ENCODE measurements at places on chromosomes 5 and 9.

GRCh38 chr9:135703726-135704125, 1.7 kb downstream of the KCNT1 start:
- H3K27me3 ChIP-seq: peaks cover 43% of the 10 kb centered on the region
- no peak for DNase-seq
- H3K4me3 ChIP-seq: no peak overlapping the region
- no peaks in the 10 kb centered on the region for H3K36me3 ChIP-seq
- H3K4me1 ChIP-seq: no peaks in the 10 kb centered on the region

DNA sequence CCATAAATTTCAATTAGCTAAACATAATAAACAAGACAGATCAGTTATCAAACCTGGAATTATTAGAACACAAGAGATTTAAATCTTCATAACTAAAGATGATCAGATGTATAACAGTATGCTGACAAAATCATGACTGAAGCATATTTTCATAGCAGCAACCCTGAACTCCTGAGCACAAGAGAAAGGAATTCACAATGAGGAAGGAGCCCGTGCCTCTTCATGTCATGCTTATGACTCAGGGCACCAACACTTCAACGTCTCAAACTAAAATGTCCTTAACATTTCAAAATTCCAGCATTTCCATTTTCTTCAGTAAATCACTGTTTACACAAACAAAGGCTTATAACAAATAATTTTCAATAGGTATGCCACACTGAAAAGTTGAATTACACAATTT, 6.7 kb downstream of the AP3B1 start:
- H3K27ac ChIP-seq: no peak overlapping the region
- DNase-seq: no peak
- H3K27me3 ChIP-seq: no peaks in the 10 kb centered on the region

GRCh38 chr5:34411470-34412346, 244.4 kb upstream of the RAI14 start:
- no peaks in the 10 kb centered on the region for H3K4me1 ChIP-seq
- no peak overlapping the region for H3K4me3 ChIP-seq
- H3K36me3 ChIP-seq: no peaks in the 10 kb centered on the region
- no peak for DNase-seq
- H3K27me3 ChIP-seq: peaks cover 15% of the 10 kb centered on the region

- no peaks in the 10 kb centered on the region for H3K36me3 ChIP-seq
- H3K27me3 ChIP-seq: no peaks in the 10 kb centered on the region
- DNase-seq: no peak
These were observed 263.6 kb upstream of the PCSK5 start for GRCh38 chr9:75626860-75627259.

DNA sequence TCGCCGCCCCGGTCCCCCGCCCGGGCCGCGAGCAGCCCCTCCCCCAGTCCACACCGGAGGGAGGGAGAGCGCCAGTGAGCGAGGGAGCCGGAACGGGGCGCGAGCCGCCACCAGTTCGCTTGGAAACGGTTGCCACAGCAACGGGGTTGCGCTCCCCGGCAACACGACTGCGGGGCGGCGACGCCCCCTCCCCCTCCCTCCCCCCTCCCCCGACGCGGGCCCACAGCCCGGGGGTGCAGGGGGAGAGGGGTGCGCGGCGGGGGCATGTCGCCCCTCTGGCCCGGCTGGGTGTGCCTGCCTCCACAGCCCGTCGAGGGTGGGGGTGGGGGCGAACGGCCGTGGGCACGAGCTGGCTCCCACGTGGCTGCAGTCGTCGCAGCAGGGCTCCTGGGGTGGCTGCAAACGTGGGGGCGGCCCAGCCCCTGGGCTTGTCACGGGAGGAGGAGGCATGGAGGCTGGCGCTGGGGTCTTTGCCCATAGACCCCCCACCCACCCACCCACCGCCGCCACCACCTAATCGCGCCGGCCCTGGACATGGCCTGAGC, 524 bp downstream of the PRR7 start:
- peaks cover 64% of the 10 kb centered on the region for H3K36me3 ChIP-seq
- no peaks in the 10 kb centered on the region for H3K27me3 ChIP-seq
- peak; percentile 81 for DNase-seq
- H3K4me1 ChIP-seq: peaks cover 47% of the 10 kb centered on the region
- H3K4me3 ChIP-seq: peak overlapping the region; percentile 54

GRCh38 chr5:54177058-54177457, 133.3 kb downstream of the ARL15 start:
- no peak overlapping the region for H3K4me3 ChIP-seq
- peak overlapping the region; percentile 5 for H3K27ac ChIP-seq
- peaks cover 18% of the 10 kb centered on the region for H3K4me1 ChIP-seq
- H3K27me3 ChIP-seq: no peaks in the 10 kb centered on the region

DNA sequence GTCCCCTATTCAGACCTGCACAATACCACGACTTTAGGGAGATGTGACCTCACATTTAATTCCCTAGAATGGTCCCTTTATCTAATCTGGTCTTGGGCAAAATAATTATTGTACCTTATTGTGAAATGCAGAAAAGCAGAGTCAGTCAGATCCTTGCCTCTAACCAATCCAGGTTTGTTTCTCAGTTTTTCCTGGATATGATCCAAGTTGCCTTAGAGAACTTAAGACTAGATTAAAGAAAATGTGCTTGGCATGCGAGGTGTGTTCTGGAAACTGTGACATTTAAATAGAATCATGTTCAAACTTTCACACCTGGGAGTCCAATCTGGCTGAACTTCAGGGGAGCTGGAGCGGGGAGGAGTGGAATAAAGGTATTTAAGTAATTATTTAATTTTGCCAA, 696.2 kb downstream of the DNAH5 start:
- H3K4me1 ChIP-seq: no peaks in the 10 kb centered on the region
- H3K36me3 ChIP-seq: no peaks in the 10 kb centered on the region
- DNase-seq: no peak
- no peaks in the 10 kb centered on the region for H3K27me3 ChIP-seq
- H3K4me3 ChIP-seq: no peak overlapping the region
- no peak overlapping the region for H3K27ac ChIP-seq

DNA sequence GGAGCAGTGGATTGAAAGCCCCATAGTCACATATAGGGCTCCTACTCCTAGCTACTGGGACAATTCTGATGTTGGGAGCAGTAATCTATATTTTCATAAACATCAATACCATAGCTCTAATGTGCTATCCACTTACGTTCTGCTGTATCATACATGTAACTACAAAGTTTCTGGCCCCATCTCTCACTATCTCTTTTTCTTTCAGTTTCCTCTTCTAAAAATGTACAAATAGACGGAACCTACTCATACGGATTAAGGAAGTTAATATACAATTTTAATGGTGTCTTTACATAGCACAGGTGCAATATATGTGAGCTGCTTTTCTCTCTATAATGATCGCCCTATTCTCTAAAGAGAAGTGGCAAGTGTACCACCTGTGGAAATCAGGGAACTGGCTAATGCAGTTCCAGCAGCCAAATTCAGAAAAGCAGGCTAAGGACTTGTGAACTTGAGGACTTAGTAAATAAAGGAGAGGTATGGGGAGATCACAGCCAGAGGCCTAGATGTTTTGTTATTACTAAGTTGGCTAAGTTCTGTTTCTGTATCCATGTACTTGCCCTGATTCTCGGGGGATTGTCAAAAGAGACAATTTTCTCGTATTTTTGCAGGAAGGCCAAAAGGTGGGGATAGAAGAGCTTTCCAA, 1021.9 kb downstream of the CDH12 start:
- H3K4me1 ChIP-seq: no peaks in the 10 kb centered on the region
- DNase-seq: no peak
- no peak overlapping the region for H3K4me3 ChIP-seq
- peaks cover 2% of the 10 kb centered on the region for H3K36me3 ChIP-seq

DNA sequence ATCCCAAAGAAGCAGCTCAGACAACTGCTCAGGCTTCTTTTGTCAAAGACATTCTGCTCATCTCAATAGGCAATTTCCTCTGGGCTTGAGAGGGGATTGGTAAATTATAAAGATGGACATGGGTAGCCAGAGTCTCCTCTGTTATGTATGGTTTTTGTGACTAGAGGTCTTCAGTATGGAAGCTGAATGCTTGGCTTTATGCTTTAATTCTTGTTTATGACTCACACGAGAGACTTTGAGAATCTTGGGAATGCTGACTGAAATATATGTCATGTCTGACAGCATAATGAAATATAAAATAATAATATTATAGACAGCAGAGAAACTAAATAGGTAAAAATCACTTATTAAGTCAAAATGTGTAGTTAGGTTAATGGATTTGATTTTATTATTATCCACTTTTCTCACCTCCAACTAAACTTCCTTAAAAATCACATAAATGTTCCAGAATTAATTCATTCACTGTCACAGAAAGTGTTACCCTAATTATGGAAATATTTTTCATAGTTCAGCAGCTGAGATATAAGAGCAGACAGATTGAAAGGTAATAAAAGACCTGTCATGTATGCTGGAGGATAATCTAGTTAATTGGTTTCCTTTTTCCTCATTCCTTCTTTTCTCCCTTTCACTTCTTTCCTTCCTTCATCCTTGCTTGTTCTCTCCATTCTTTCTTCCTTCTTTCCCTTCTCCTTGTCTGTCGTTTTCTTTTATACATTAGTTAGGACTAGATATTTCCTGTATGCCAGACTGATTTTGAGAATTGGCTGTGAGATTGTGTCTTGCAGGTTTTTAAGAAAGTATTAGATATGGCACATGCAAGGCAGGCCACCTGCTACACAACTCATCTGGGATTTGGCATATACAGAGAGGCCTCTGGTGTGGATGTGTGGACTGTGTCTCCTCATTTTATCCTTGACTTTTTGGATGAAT, 1866.1 kb upstream of the NUDT12 start:
- no peaks in the 10 kb centered on the region for H3K27me3 ChIP-seq
- no peak overlapping the region for H3K4me3 ChIP-seq
- DNase-seq: no peak
- H3K4me1 ChIP-seq: no peaks in the 10 kb centered on the region
- no peak overlapping the region for H3K27ac ChIP-seq
- no peaks in the 10 kb centered on the region for H3K36me3 ChIP-seq

DNA sequence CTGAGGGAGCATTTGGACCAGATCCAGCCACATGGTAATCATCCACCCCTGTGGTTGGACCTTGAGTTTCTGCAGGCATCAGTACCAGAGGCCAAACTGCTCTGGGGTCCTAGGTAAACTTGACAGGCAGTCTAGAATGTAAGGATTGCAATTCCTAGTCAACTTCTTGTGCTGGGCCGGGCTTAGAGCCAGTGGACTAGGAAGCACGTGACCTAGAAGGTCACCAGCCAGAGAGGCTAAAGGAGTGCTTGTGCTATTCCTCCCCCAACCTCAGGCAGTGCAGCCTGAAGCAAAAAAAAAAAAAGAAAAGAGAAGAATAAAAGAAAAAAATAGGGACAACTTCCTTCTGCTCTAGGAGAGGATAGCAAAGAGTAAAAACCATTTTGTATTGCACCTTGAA, 406.2 kb upstream of the FTMT start:
- no peak overlapping the region for H3K4me3 ChIP-seq
- H3K27ac ChIP-seq: no peak overlapping the region
- H3K4me1 ChIP-seq: no peaks in the 10 kb centered on the region

DNA sequence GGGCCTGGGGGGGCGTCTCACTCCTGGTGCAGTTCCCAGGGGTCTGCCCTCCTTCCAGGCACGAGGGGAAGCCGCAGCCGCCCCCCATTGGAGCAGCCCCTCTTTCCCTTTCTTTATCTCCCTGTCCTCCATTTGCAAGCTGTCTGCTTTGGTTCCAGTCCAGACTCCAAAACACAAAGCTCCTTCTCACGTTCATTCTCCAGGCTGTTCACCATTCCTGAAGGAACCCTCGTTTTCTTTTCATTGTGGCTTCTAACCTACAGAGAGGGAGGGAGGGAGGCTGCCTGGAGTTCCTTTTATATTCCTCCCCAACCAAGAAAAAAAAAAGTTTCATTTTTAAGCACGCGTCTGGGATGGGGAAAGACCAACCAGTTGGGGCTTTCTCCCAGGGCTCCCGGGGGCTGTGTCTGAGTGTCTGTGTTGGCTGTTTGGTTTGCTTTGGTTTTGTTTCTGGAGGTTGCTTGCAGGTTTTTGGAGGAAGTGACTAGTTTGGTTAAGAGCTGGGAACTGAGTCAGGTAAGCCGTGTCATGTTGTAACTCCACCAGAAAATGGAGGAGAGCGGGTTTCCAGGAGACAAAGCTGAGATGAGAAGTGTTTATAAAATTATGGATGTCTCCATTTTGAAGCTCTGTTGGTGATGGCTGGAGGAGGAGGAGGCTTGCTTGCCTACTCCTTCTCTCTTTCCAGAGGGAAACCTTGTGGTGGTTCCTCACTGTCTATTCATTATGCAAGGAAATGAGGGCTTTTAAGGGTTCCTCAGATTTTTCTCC, 1.6 kb downstream of the ZNF462 start:
- H3K4me3 ChIP-seq: no peak overlapping the region
- no peak for DNase-seq
- H3K4me1 ChIP-seq: peaks cover 7% of the 10 kb centered on the region
- peaks cover 21% of the 10 kb centered on the region for H3K36me3 ChIP-seq
- H3K27ac ChIP-seq: peak overlapping the region; percentile 67

DNA sequence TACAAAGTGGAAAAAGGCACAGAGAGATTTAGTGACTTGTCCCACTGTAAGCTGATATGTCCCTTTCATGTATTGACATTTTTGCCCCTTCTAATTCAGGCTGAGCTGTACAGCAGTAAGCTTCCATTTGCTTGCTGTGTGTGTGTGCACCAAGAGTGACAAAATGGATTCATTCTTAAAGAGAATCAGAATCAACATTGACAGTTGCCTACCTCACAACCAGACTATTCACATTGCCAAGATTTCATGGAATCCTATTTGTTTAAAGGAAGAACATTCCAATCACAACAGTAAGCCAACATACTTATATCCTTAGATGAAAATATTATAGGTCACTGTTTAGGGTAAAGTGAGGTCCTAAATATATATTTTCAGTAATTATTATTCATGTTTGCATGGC, 102.6 kb downstream of the TMEM232 start:
- no peaks in the 10 kb centered on the region for H3K36me3 ChIP-seq
- no peak overlapping the region for H3K27ac ChIP-seq
- no peak for DNase-seq
- no peak overlapping the region for H3K4me3 ChIP-seq
- H3K4me1 ChIP-seq: no peaks in the 10 kb centered on the region

DNA sequence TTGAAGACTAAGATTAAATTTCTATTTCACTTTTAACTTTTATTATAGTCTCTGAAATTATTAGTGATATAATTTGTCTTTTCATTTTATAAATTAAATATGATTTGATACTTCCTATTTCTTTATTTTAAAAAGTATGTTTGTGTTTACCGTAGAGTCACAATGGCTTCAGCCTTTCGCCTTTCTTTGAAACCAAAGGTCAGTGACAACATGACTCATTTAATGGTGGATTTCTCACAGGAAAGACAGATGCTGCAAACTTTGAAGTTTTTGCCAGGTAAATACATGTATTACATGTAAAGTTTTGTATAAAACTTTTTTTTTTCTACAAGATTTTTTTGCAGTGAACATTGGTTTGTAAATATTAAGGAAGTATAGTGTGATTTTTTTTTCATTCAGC, 36.4 kb downstream of the FSD1L start:
- H3K27ac ChIP-seq: no peak overlapping the region
- H3K4me3 ChIP-seq: no peak overlapping the region
- no peaks in the 10 kb centered on the region for H3K4me1 ChIP-seq
- DNase-seq: no peak
- H3K27me3 ChIP-seq: no peaks in the 10 kb centered on the region

All from effector memory CD8-positive, alpha-beta T cell (primary cell).